ENCODE measurements at places on chromosomes 6 and 20.

- no peak for DNase-seq
Observed at GRCh38 chr6:23842760-23843159, 283.3 kb upstream of the NRSN1 start.

DNA sequence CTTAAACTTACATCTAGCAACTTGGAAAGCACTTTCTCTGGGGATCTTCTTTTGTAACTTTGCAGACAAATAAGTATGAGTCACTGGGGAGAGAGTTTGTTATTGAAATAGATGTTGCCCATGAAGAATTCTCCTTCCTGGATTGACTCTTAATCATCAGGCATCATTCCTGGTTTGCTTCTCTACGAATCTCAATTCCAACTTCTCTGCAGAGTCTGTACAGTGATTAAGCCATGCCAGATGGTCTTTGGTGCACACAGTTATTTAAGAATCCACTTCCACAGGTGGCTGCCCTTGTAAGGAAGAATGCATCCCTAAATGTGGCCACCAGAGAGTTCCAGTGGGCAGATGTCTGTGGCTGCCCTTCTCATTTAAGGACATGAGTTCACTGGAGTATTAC is 25.7 kb downstream of the MYCT1 start:
- no peak for DNase-seq

DNA sequence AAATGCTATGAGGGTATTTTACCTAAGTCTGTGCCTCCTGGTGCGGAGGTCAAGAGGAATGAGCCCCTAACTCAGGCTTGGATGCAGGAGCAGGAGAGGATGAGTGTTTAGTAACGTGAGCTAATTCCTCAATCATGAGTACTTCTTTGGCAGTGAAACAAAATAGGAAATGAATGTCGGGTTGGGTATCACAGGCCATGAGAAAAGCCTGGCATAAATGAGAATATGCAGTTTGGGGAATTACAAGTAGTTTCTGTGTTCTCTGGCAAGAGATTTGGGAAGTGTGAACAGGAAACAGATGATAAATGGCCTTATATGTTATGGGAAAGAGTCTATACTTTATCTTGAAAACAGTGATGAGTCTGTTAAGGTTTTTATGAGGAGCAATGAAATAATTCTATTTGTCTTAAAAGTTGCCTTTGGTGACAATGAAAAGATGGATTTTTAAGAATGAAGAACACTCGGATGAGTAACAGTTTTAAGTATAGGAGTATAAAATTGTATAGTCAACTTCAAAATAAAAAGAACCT is 59.0 kb upstream of the RNF146 start:
- DNase-seq = no peak

DNA sequence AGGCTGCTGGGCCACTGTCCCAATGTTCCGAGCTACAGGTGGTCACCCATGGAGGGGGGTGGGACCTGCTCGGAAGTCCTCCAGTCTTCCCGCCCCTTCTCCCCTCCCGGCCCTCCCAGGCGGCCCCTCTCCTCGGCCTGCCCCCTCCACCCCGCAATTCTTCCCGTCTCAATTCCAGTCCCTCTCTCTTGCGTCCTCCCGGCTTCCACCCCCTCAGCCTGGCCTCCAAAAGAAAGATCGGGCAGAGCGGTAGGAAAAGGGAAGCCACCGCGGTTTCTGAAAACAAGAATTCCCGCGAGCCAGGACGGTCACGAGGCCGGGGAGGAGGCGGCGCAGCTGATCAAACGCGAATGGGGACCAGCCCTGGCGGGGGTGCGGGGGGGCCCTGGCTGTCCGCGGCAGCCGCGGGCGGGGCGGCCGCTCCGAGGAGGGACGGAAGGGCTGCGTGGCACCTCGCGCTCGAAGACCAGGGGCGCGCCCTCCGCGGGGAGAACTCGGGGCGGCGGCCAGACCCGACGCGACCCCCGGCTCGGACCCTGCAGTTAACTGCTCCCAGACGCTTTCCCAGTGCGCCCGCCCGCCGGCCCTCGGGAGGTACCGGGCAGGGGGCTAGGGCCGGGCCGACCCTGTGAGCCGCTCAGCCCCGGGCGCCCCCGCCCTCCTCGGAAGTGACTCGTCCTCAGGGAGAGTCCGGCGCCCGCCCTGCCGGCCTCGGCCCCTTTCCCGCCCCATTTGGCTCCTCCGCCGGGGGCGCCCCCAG is 1.0 kb downstream of the PXDC1 start:
- peak; percentile 31 for DNase-seq

DNA sequence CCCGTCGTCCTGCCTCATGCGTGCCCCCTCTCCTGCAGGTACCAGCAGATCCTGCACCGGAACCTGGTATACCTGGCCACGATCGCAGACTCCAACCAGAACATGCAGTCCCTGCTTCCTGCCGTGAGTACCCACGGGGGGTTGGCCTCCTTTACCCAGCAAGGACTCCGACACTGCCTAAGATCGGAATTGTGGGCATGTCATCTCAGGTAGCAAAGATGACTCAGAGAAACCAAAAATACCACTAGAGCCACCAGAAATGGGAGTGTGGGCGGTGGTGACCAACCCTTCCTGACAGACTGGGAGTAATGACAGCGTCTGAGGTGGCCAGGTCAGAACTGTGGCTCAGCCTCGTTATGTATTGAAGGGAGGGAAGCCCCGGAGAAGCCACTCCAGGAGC is 16.3 kb downstream of the SS18L1 start:
- peak; percentile 67 for DNase-seq

- DNase-seq = peak; percentile 7
Observed at GRCh38 chr20:20799716-20800312, 87.4 kb upstream of the RALGAPA2 start.

- DNase-seq = no peak
Observed at GRCh38 chr6:32442243-32442667, 2.6 kb downstream of the HLA-DRA start.

DNA sequence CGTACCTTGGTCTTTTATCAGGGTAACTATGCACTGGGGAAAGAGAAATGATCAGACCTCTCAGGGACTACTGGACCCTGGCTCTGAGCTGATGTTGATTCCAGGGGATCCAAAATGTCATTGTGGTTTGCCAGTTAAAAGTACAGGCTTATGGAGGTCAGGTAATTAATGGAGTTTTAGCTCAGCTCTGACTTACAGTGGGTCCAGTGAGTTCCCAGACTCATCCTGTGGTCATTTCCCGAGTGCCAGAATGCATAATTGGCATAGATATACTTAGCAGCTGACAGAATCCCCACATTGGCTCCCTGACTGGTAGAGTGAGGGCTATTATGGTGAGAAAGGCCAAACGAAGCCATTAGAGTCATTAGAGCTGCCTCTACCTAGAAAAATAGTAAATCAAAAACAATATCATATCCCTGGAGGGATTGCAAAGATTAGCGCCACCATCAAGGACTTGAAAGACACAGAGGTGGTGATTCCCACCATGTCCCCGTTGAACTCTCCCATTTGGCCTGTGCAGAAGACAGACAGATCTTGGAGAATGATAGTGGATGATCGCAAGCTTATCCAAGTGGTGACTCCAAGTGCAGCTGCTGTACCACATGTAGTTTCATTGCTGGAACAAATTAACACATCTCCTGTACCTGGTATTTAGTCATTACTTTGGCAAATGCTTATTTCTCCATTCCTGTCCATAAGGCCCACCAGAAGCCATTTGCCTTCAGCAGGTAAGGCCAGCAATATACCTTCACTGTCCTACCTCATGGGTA is 152.4 kb downstream of the THBS2 start:
- DNase-seq = no peak

DNA sequence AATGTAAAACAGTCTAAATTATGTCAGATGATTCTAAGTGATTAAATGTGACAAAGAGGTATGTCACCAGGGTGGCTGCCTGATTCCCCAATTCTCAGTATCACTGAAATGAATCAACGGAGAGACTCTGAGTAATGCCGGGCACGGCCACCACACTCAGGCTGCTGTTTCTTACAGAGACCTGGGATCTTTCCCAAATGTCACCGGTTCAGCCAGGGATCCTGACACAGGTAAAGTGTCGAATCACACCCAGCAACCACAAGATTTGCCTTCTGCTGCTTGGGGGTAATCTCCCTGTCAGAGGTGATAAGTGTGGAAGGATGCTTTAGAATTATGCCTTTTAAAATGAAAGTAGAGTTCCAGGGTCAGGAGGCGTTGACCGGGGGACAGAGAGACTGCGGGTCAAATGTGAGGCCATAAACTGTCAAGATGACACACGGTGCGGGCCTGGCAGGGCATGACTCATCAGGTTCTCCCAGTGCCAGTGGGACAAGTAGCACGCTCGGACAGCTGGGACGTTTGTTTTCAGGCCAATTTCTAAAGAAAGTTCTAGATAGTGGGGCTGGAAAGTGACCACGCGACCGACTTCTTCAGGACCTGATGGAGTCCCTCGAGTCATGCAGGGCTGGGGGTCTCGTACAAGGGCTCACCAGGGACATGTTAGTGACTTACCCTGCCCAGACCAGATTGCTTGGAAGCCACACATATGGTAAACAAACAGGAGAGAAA is 48.9 kb downstream of the PRDM1 start:
- no peak for DNase-seq

DNA sequence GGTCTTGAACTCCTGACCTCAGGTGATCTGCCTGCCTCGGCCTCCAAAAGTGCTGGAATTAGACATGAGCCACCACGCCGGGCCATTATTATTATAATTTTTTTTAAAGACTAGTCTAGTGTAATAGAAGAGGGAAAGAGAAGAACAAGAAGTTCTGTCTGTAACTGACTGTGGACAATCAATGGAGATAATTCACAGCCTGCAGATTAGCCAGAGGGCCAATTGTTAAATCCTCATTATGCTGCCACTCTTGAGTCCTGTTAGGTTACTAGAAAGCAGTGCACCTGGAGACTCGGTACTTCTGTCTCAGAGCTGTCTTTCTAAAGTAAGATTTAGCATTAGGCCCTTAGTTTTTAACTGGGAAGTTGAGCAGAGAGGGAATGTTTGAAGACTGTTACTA is 37.5 kb downstream of the CARMIL1 start:
- no peak for DNase-seq

GRCh38 chr6:64732888-64733287 is 974.1 kb downstream of the EYS start:
- DNase-seq = no peak

DNA sequence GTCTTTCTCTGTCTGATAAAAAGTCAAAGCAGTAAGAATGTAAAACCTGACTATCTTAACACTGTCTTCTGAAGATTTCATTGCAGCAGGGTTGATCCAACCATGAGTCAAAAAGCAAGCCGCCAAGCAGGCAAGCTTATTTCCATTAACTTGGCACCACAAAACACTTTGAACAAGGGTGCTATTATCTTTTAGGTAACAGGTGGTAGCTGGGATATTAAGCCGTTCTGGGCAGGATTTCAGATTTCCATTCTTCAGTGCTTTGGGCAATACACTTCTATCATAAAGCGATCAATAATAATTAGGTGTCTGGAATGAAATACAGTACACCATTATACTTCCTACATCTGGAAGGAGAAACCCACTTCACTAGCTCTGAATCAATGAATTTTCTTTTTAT is 181.9 kb downstream of the TBC1D7 start:
- no peak for DNase-seq

DNA sequence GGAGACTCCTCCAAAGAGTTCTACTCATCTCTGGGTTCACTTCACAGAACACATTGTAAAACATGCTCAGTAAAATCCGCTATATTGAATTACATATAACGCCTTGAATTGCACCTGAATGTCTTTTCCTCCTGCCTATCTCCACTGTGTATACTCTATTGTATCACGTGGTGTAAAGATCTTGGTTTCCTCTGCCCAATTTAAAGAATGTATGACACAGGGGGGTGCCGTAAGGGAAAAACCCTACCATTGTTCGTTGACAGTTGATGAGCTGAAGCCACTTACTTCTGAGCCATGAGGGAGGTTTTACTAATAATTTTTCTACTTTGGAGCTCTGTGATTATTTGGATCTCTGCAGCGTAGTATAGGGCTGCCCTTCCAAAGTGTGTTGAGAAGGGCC is 6.0 kb downstream of the ASF1A start:
- no peak for DNase-seq

- no peak for DNase-seq
Observed at GRCh38 chr6:6218759-6219085, 101.7 kb downstream of the F13A1 start.

- DNase-seq = no peak
Observed at GRCh38 chr6:108294297-108294726, 542 bp upstream of the AFG1L start.

- DNase-seq = peak; percentile 92
Observed at GRCh38 chr6:28634761-28635546, 109.3 kb downstream of the GPX5 start.

DNA sequence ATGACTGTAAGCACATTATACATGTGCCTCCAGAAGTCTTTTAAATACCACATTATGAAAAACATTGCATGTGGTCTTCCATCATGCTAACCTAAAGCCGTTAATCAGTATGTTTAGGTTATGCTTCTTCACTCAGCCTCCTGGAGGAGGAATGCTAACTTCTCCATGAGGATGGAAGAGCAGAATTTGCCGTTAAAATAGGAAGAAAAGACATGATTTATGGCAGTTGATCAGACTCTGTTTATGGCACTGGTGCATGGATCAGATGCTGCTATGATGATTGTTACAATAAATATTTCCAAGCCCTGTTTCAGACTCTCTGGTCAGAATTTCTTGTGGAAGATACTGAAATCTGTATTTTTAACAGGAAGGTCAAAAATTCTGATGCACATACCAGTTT is 31.7 kb downstream of the MAP3K4 start:
- DNase-seq = no peak

DNA sequence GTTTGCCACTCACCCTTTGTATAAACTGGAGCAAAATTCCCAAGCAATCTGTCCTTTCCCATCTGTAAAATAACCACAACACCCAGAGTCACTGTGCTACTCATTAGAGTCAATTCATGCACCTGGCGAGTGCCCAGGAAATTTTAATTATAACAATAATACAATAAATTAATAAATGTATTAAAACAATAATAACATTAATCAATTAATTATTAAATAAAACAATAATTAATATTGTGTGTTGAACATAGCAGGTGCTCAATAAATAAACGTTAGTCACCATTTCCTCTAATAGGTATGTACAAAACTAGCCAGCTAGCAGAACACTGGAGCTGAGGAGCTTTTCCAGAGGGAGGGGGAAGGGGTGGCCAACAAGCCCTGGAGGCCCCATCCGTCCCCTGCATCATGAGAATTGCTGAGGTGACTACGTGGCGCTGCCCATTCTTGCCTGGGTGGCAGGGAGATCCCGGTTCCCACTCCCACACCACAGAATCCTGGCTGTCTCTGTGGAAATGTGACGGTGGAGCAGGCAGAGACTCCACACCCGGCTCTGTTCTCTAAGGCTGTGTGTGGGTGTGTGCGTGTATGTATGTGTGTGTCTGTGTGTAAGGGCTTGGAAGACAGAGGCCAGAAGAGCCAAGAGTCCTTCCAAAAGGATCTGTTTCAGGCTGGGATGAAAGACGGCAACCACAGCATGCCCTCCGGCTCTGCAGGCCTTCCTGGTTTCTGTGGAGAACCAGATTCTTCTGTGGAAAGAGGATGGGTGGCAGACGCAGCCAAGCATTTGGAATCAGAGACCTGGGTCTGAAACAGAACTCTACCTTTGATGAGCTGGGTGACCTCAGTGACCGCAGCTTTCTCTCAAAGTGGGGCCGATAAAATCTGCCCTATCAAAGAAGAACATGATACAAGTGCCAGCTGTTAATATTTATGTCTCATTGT is 18.8 kb upstream of the EZR start:
- DNase-seq = no peak

Data from cerebellum (tissue), 4 donors.